ENCODE measurements at places on chromosomes 2 and 18.

- peak; percentile 49 for DNase-seq
These were observed 248.5 kb upstream of the SESTD1 start for GRCh38 chr2:179513181-179513580.

DNA sequence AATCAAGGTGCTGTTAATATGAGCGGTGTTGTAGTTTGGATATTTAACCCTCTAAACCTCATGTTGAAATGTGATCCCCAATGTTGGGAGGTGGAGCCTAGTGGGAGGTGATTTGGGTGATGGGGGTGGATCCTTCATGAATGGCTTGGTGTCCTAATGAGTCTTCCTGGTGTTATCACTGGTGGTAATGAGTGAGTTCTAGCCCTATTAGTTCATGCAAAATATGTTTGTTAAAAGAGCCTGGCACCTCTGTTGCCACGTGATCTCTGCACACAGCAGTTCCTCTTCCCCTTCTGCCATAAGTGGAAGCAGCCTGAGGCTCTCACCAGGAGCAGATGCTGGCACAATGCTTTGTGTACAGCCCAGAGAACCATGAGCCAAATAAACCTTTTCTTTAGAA, 158.4 kb downstream of the FMNL2 start:
- DNase-seq: no peak

GRCh38 chr18:48953104-48953706, 2.4 kb upstream of the SMAD7 start:
- DNase-seq: peak; percentile 61

DNA sequence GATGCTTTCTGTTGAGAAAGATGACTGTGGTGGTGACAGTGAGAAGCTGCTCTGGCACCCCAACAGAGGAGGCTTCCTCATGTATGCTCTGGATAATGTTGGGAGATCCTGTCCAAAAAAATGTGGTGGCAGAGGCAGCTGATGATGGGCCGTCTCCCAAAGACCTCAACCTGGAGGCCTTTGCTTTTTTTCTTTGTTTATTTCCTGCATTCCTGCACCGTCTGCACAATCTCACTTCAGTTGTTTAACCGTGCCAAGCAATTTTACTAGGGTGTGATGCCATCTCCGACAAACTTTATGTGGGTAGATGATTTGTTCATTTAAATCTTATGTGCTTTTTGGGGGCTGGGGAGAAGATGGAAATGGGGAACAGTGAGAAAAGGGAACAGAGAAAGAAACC, 62.2 kb upstream of the IGFBP5 start:
- no peak for DNase-seq

GRCh38 chr2:180907731-180908130, 72.7 kb upstream of the UBE2E3 start:
- DNase-seq: peak; percentile 74

DNA sequence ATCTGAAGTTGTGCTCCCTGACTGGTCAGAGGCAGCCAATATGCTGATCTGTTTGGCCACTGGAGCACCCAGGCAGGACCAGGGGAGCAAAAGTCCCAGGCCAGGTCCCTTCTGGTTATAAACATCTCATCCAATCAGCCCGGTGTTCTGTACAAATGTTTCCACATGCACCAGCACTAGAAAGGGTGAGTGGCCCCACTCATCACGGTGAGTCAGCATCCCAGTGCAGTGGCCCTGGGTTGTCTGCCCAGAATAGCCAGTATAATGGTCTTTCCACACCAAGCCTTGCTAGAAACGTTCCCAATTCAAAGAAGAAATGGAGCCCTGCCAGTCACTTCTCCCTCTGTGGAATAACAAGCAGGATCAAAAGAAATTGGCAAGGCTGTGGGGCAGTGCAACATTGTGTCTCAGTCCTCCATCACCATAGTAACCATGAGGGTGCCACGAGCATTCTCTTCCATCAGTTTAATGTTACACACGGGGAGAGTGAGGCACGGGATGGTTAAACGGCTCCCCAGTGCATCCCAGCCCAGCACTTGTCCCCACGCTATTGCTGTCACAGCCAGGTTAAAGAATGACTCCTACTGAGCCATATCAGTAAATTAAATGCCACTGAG, 174.9 kb downstream of the SEPTIN10 start:
- peak; percentile 90 for DNase-seq

DNA sequence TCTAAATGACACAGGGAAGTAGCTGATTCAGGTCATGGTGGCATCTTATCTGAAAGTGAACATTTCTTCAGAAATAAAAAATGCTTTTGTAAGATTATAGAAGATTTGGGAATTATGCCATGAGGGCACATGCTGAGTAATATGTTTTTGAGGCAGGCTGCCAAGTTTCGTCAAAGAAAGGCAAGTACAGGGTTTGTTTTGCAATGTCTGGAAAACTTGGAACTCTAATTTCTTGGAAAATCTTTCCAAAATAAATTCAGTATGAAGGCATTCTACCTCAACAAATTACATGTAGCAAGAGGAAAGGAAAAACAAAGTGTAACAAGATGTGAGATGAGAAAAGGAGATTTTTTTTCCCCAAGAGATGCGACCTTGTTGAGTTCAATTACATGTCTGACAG, 167.7 kb downstream of the PLCL1 start:
- peak; percentile 94 for DNase-seq

DNA sequence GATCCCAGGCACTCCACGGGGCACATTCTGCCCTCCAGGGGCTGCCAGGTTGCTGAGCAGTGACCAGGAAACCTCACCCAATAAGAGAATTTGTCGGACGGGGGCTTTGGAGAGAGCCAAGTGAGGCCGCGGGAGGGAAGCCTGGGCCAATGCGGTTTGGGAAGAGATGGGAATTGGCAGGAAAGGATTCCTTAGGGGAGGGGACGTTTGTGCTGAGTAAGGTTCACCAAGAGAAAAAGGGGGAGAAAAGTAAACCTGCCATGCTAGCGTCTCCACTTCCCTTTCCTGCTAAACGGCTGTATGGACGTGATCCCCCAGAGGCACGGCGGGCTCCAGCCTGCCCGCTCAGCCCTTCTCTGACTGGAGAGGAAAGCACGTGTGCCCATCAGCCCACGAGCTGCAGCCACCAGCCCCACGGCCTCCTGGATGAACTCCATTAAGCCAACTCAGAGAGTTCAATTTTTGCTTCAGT, 194.4 kb upstream of the ID2 start:
- DNase-seq: no peak

DNA sequence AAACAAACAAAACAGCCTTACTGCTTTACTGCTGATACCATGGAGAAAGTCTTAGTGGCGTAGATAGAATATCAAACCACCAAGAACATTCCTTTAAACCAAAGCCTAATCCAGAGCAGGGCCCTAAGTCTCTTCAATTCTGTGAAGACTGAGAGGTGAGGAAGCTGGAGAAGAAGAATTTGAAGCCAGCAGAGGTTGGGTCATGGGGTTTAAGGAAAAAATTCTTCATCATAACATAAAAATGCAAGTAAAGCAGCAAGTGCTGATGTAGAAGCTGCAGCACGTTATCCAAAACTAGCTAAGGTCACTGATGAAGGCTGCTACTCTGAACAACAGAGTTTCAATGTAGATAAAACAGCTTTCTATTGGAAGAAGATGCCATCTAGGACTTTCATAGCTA, 77.1 kb downstream of the MTA3 start:
- no peak for DNase-seq

GRCh38 chr2:145199827-145200706, 680.1 kb upstream of the ZEB2 start:
- DNase-seq: no peak

GRCh38 chr2:12223732-12224131, 477.3 kb downstream of the LPIN1 start:
- no peak for DNase-seq

DNA sequence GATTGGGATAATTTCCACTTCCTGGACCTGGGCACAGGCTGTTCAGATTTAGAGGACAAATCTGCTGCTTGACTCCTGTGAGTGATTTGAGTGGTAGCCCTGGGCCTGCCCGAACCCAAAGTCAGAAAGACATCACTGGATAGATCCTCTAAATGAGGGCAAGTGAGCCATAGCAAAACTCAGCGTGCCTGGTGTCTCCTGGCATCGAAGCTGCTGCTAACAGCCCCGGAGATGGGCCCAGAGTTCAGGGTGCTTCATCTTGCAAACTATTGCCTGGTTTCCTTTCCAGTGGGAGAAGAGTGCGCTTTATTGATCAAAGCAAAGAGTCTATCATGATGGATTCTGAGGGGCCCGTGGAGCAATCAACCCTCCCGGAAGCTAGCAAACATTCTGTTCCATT, 153.1 kb upstream of the KLHL29 start:
- no peak for DNase-seq

DNA sequence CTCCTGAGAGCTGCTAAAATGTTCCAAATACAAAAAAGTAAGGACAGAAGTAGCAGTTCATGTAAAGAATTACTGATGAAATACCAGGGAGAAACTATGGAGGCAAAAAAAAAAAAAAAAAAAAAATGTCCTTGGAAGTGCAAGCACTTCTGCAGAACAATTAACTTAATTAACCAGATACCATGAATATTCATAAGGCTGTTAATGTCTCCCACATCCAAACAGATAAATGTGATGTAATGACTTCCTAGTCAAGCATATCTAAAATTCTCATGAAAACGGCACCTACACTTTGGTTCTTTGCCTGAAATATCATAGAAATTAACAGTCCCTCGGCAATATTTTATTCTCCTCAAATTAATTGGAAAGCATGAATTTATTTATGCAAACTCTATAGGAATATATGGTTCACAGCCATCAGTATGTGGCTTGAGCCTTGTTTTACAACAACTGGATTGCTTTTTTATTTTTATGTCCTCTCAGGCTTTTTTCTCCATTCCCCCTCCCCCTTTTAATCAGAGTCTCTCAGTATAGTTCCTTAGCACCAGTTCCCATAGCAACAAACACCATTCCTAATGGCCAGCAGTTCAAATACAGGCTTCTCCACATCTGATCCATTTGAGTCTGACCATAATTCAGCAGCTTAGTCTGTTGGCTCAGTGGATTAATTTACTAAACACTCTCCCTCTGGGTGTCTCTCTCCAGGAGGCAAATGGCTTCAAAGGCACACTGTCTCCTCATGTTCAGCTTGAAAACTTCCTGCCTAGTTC, 97.1 kb downstream of the ITGA4 start:
- no peak for DNase-seq

GRCh38 chr18:13161276-13161899, 57.2 kb upstream of the LDLRAD4 start:
- DNase-seq: no peak

- no peak for DNase-seq
These were observed 124.0 kb downstream of the PKP4 start for GRCh38 chr2:158580760-158581159.

GRCh38 chr18:79681484-79682387, 2.1 kb downstream of the CTDP1 start:
- DNase-seq: peak; percentile 3

GRCh38 chr2:72934683-72935610, 17.6 kb downstream of the EMX1 start:
- no peak for DNase-seq

- no peak for DNase-seq
These were observed 166.9 kb downstream of the RND3 start for GRCh38 chr2:150320608-150321007.

- peak; percentile 82 for DNase-seq
These were observed 52.2 kb upstream of the UGP2 start for GRCh38 chr2:63789338-63790020.

- DNase-seq: peak; percentile 67
These were observed 85.5 kb upstream of the PGAP1 start for GRCh38 chr2:197011801-197012641.

GRCh38 chr2:134131681-134132489, 122.0 kb upstream of the MGAT5 start:
- DNase-seq: no peak

- DNase-seq: no peak
These were observed 179.6 kb downstream of the TPGS2 start for GRCh38 chr18:36649205-36649604.

DNA sequence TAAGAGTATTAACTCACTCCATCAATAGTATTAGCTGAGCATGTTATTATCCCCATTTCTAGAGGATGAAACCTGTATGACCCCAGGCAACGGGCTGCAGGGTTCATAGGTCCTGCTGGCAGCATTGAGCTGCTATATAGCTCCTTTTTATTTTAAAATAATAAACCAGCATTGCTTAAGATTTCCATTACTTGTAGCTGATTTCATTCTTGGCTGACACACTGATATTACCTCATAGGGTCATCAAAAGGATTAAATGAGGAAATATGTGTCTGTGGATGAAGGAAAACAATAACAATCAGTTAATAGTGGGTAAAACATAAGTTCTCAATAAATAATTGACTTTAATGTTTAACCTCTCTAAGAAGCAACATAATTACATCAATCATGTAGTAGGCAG, 48.3 kb upstream of the NRP2 start:
- DNase-seq: peak; percentile 68

DNA sequence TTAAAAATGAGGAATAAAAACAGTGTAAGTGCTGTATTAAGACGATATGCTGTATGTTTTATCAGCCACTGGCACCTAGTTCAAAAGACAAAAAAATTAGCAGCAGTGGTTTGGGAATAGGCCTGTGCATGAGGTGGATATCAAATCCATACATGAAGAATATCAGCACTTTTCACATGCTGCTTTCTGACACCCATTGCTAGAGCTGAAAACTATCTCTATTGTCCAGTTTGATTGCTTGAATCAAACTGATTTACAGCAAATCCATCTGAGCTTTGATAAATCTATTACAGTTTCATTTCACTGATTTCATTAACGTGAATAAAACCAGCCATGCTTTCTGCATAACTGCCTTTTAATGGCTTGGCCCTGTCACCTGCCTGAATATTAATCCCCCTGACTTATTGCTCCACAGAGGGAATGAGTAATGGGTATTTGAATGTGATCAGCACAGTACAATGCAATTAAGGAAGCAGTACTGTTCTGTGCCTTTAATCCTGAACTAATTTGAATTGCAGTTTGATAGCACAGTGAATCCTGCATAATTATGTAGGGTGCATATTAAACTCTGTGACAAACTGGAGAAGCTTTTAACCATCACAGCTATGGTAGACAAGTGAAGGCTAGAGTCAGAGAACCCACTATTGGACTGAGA, 154.0 kb downstream of the GPD2 start:
- no peak for DNase-seq

GRCh38 chr2:164677733-164678132, 56.5 kb upstream of the GRB14 start:
- DNase-seq: no peak

GRCh38 chr18:48752478-48752877, 198.3 kb downstream of the SMAD7 start:
- DNase-seq: no peak

- DNase-seq: peak; percentile 38
These were observed 208.7 kb downstream of the KCNE4 start for GRCh38 chr2:223260681-223261080.

- no peak for DNase-seq
These were observed 225.7 kb downstream of the GLI2 start for GRCh38 chr2:120961396-120961795.
